NCI-H2171 (cell line): ENCODE measurements at places on chromosomes 7 and 10.

GRCh38 chr10:93221171-93221496 is 147.4 kb downstream of the CYP26A1 start:
- DNase-seq, result no peak

GRCh38 chr10:3711918-3712317 is 73.1 kb downstream of the KLF6 start:
- DNase-seq, result no peak

DNA sequence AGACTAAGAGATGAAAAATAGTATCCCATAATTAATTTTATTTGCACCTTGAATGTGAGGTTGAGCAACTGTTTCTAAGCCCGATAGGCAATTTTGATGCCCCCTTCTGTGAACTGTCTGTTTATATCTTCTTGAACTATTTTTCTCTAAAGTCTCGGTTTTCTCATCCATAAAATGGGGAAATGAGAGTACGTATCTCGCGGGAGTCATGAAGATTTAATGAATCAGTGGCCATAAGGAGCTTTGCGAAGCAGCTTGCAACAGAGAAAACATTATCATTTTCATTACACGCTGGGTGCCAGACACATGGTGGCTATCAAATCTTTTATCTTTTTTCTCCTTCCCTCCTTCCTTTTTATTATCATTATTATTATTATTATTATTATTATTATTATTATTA is 108.1 kb upstream of the CARD11 start:
- no peak for DNase-seq

GRCh38 chr7:28701731-28702130 is 256.4 kb downstream of the TRIL start:
- no peak for DNase-seq

DNA sequence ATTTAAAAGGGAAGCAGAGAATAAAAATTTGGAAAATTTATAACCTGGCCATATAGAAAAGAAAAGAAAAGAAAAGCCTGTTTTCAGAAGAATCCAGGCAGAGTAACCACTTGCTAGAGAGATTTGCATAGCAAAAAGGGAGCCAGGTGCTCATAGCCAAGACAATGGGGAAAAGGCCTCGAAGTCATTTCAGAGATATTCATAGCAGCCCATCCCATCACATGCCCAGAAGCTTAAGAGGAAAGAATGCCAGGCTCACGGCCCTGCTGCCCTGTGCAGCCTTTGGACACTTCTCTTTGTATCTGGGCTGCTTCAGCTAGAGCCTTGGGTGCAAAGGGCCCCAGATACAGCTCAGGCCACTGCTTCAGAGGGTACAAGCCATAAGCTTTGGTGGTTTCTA is 159.8 kb downstream of the CCDC7 start:
- DNase-seq, result no peak

- DNase-seq, result no peak
Observed at GRCh38 chr7:47577321-47577919, 4.5 kb downstream of the TNS3 start.

DNA sequence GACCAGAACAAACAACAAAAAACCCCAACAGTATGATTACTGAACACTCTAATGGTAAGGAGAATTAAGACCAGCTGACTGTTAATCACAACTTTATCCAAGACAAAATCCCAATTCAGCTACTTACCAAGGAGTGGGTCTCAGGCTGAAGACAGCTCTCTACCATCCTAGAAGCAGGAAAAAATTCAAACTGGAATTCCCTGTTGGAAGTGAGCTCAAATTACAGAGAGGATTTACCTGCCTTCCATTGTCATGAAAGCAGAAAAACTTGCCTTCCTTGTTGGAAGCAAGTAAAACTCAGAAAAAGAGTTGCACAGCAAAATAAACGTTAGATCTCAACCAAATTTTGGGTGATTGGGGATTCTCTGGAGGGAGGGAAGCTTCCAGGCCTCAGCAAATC is 20.9 kb downstream of the SPAM1 start:
- no peak for DNase-seq

GRCh38 chr10:33793793-33794192 is 459.3 kb upstream of the NRP1 start:
- no peak for DNase-seq

- DNase-seq, result no peak
Observed at GRCh38 chr7:149669121-149669818, 104.1 kb downstream of the ZNF467 start.

DNA sequence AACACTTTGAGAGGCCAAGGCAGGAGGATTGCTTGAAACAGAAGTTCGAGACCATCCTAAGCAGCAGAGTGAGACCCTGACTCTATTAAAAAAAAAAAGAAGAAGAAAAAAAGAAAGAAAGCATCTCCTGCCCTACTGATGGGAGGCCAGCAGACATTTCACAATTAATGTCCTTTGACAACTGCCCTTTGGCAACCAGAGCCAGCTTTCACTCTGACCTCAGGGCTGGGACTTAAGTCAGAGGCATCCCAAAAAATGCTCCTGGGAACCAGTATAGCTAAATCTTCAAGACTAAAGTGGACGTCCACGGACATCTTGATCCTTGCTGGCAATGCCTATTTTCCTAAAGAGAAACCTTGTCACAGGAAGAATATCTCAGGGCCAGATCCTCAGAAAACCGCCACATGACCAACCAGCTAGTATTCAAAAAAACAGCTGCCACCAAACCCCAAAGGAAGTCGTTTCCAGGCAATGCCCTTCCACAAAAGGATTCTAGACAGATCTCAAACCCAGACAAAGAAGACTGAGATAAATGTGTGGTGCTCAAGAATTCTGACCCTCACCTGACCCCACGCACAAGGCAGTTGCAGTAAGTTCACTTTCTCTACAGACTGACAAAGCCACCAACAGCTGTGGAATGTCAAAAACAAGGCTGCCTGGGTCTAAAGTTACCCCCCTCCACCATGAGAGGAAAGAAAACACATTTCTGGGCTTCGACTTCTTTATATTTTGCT is 18.4 kb downstream of the GFRA1 start:
- no peak for DNase-seq

DNA sequence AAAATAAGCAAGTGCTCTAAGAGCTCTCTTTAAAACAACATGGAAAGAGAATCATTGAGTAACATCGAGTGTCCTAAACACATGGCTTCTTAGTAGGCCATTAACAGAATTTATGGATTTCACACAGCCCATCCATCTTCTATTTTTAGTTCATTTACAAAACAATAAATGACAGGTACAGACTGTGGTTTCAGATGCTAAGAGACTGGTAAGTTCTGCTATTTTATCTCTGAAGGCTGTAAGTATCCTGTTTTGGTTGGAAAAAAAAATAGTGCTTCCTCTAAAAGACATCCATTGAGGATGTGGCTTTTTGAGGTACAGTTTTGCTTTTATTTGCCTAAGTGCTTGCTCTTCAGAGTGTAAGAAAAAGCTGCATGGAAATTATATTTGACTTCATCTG is 27.4 kb upstream of the GNAI1 start:
- no peak for DNase-seq

GRCh38 chr10:96395931-96396877 is 37.4 kb upstream of the OPALIN start:
- DNase-seq, result peak; percentile 22

GRCh38 chr10:82068501-82068900 is 193.5 kb downstream of the NRG3 start:
- no peak for DNase-seq

DNA sequence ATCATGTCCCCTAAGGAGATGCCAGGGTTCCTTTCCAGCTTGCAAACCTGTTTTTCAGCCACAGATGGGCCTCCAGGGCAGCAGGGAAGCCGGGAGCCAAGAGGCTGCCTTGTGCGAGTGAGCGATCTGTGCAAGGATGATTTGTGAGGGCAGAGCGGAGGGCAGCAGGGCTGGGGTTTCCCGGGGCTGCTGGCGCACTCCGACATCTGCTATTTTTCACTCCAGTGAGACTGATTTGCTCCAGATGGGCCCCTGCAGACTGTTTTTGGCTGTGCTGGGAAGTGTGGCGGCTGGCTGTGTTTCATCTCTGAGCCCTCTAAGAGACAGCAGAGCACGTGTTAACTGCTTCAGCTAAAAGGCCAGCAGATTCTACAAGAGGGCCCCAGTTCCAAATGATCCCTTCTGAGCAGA is 466.2 kb downstream of the TYW1 start:
- peak; percentile 98 for DNase-seq

DNA sequence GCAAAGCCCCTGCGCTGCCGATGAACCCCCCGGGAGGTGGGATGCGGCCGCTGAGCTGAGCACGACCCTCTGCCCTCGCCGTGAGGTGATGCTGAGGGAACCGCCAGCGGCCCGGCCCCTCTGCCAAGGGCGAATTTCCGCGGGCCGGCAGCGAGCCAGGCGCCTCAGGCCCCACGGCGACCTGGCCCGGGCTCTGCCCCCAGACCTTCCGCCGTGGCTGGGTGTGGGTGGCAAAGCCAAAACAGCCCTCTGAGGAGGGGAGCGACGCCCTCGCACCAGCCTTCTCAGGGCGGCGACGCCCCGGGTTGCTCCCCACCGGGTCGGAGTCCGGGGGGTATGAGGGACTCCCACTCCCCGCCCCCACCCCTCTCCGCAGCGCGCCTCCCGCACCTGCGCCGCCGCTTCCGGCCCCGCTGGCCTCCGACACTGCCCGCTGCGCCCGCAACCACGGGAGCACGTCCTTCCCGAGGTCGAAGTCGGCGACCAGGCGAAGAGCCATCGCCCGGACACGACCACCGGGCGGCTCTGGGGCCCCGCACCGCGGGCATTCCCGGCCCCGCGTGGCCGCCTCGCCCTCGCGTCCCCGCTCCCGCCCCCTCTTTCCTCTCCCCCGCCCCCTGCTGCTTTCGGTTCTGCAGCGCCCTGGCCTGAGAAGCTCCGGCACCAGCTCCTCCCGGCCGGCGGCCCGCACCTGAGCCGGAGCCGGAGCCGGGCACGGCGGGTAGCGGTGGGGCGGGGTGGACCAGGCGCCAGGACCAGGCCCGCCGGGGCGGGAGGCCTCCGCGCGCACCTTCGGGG is at the start of gene GSAP:
GSAP (minus strand) TSS at position 527 of the 798 bp plus-strand sequence; CDS start at position 499, 28 bp downstream.
- DNase-seq, result peak; percentile 18

- DNase-seq, result no peak
Observed at GRCh38 chr10:124407456-124407855, 11.3 kb downstream of the OAT start.

GRCh38 chr7:77216181-77216845 is 16.7 kb upstream of the FGL2 start:
- no peak for DNase-seq

DNA sequence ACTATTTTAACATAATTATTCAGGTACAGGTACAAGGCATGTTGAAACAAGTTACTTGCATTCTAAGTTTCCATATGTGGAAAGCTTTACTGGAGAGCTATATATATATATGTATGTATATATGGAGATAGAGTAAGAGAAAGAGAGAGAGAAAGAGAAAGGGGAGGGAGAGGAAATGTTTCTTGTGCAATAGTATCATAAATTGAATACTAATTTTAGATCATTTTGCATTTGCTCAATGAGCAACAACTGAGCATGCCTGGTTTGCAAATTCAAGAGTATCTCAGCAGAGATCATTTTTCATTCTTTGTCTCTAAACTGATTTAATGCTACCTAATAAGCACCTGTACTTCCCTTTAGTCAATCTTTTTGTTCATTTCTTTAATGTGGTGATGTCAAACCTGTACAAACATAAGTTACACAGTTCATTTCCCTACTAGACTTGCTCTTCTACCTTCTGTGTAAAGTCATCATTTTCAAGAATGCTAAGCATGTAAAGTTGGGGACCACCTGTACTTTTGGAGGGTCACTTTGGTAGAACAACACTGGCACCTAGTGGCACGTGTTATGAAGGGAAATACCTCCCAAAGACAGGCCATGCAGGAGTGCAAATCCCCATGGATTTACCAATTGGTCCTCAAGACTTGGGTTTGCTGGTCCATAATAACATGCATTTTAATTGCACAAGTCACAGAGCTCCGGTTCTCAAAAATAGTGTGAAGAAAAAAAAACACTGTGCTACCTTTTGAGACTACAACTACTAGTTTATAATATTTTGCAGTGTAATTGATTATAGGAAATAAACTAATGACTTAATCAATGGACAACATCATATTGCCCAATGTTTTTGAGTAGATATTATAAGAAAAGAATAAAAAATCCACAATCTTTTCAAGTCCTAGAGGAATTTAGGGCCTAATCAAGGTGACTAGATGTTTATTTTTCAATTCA is 431.2 kb upstream of the IGFBP3 start:
- no peak for DNase-seq

DNA sequence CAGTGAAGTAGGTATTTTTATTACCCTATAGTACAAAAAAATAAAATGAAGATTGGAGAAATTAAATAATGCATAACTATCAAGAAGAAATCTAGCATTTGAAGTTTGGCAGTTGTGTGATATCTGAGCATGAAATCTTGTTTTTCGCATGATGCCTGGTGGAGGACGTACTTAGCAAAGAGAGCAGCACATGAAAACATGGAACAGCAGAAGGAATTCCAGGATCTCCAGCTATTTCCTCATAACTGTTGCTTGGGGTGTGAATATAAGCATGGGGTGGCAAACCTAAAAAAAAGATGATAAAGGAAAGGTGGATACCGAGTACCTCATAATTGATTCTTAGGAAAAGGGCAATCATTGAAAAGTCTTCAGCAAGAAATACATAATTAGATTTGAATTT is 174.3 kb upstream of the FAM3C start:
- no peak for DNase-seq

- DNase-seq, result no peak
Observed at GRCh38 chr10:71217266-71218045, 5.1 kb downstream of the UNC5B start.

DNA sequence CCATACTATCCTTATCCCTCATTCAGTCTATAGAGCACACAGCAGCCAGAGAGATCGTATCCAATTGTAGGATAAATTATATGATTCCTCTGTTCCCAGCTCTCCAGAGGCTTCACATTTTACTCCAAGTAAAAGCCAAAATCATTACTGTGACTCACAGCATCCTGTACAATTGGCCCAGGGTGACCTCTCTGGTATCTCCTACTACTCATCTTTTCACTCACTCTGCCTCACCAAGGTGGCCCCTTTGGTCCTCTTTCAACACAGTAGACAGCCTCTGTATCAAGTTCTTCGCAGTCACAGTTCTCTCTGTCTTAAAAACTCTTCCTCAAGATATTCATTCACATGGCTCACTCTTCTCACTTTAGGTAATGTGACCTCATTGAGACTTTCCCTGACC is 72.6 kb upstream of the LSM8 start:
- no peak for DNase-seq

GRCh38 chr7:96327429-96327828 is 5.5 kb upstream of the SLC25A13 start:
- peak; percentile 79 for DNase-seq

DNA sequence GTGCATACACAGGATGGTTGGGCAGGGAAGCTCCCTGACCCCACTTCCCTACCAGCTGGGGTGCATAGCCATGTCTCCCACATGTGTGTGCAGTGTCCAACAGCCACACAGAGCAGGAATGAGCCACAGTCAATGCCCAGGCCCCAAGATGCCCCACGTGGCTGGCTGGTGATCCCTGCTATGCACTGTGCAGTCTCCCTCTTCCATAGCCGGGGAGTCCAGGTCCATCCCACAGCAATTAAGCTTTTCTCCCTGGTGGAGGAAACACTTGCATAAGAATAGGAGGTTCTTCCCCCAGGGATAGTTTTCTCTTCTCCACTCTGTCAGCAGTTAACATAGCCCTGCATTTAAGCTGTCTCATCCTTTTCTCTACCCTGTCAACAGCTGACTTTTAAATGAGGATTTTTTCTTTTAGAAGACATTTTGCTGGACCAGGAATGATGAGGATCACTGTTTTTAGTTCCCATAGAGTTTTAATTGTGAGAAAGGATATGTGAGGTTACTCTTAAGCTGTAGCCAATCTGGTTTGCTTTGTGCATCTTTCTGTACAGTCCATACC is 396.5 kb upstream of the VWC2 start:
- DNase-seq, result no peak
